ENCODE measurements at places on chromosomes 4 and X.

DNA sequence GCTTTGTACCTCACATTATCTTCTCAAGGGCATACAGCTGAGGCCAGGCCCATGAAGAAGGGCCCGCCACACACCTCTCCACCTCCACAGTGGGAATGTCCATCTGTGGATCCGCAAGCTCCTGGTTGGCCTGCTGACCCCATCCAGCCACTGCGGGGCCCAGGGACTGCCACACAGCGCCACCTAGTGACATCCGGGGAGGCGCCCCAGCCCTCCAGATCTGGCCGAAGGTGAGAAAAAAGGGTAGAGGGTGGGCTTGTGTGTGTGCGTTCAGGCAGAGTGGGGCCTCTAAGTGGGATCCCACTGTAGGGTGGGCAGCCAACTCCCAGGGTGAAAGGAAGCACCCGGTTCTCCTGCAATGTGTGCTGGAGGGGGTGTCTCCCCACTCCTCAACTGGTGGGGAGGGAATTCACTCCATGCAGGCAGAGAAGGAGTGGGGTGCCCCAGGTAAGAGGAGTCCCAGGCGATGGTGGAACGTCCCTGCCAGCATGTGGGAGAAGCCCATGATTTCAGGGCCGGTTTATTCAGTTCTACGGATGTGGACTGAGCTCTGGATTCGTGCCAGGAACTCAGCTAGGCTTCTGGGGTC lies 117.3 kb downstream of the ENPP6 start:
- no peak for DNase-seq

- no peak for DNase-seq
Observed at GRCh38 chr4:40886931-40887763, 137.4 kb downstream of the NSUN7 start.

DNA sequence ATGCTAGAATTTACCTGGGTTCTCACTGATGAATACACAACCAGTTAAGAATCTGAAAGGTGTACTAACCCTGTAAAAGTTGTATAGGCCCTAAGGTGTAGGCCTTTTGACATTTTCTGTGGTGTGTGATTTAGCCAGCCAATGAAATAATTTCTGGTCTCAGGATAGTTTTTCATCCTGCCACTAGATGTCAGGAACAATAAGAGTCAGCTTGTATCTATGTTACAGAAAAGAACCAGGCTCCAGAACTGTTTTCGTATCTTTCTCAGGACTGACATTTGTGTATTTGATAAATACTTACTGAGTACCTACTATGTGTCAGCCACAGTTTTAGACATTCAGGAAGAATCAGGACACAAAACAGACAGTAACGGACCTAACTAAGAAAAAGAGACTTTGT lies 673.6 kb upstream of the TENM3 start:
- DNase-seq, result peak; percentile 10

- peak; percentile 48 for DNase-seq
Observed at GRCh38 chrX:24494647-24495075, 29.6 kb downstream of the PDK3 start.

- DNase-seq, result no peak
Observed at GRCh38 chrX:129743821-129744220, 5.0 kb downstream of the XPNPEP2 start.

- DNase-seq, result no peak
Observed at GRCh38 chr4:78355306-78355705, 196.3 kb upstream of the ANXA3 start.

GRCh38 chr4:141575884-141576283 lies 60.5 kb upstream of the IL15 start:
- DNase-seq, result no peak

GRCh38 chr4:108717386-108717785 lies 45.5 kb downstream of the ETNPPL start:
- no peak for DNase-seq

DNA sequence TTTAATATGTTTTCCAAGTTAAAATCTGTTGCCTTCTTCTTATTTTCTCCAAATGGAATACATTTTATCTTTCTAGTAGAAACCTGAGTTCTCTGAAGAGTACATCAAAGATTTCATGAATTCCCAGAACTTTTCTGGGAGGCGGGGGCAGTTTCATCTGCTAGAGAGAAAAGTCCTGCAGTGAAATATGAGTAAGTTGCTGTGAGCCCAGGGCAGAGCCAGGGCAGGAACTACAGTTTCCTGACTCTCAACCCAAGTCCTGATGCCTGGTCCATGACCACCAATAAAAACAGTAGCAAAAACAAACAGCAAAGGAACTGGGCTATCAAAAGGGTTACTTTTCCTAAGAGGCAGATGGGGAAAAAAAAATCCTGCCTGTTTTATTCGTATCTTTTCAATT lies 239.4 kb upstream of the CTSO start:
- no peak for DNase-seq

DNA sequence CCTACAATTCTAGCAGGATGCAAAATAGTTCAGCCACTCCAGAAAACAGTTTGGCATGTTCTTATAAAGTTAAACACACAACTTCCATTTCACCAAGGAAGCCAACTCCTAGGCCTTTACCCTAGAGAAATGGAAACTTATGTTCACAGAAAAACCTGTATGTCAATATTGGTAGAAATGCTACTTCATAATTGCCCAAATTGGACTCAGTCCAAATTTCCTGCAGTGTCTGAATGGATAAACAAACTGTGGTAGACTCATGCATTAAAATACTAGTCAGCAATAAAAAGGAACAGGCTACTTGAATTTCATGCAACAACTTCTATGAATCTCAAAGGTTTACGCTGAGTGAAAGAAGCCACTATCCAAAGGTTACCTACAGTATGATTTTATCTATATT lies 1738.8 kb upstream of the IGFBP7 start:
- no peak for DNase-seq

GRCh38 chrX:23786268-23786815 lies 3.4 kb downstream of the SAT1 start:
- DNase-seq, result no peak

DNA sequence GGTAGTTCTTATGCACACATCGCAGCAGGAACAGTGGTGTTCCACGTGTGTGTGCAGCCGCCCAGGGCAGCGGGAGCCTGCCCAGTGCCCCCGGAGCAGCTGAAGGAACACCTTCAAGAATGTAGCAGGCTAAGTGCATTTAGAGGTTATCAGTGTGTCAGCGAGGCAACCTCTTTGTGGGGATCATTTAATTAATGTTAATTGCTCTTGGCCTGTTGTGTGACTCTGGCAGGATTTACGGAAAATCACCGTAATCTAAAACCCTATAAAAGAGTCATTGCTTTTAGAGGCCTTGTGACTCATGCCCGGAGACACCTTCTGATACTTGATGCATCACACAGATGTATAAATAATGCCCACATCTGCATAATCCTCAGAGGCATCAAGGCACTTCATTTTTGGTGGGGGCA lies 47.3 kb upstream of the GATB start:
- no peak for DNase-seq

GRCh38 chr4:74570095-74570494 lies 125.2 kb downstream of the AREG start:
- no peak for DNase-seq

- DNase-seq, result no peak
Observed at GRCh38 chr4:4670869-4671268, 129.0 kb upstream of the STX18 start.

DNA sequence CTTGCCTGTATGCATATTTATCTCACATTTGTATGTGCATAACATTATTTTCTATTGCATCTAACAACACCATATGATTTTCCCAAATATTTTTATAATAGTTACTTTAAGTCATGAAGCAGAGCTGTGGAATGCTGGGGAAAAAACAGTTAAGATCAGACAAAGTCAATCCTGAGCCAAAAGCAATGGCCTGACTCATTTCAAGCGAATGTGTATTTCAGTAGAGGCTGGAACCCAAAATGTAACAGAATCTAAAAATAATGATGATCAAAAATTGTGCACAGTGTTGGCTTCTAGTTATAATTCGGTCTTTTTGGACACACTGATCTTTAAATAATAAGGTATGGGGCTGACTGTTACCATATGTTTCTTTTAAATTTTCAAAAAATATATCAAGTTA lies 516.2 kb upstream of the ADGRL3 start:
- DNase-seq, result peak; percentile 60

GRCh38 chrX:98207947-98208346 lies 1324.2 kb downstream of the RPA4 start:
- DNase-seq, result no peak

- no peak for DNase-seq
Observed at GRCh38 chrX:97224148-97224547, 340.4 kb downstream of the RPA4 start.

DNA sequence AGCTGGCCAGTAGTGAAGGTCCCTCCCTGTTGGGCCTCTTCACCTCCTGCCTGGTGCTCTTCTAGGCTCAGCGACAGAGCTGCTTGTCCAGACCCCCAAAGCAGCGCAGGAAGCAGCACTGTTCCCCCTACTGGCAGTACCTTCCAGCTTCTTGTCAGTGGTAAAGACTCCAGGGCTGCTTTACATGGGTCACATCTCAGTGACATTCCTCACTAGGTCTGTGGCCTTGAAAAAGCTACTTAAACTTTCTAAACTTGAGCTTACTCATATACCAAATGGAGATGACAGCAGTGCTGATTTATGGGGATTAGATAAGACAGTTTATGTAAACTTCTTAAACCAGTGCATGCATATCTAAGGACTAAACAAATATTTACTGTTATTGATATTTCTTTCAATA lies 117.3 kb downstream of the FAT4 start:
- no peak for DNase-seq

DNA sequence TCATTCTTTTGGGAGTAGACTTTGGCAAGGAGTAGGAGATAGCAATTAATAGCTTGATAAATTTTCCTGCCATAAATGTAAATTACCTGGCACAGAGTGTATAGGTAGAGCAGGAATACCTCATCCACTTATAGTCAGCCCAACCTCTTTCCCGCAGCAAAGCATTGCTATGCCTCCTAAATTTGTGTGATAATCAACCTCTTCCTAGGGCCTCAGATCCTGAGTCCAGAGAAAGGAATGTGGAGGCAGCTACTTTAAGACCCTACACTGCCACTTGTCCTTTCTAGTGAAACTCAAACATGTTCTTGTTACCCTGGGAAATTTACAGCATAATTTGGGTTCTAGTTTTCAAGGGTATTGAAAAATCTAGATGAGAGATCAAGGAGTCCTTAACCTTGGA lies 919.0 kb downstream of the RAPGEF2 start:
- DNase-seq, result no peak

DNA sequence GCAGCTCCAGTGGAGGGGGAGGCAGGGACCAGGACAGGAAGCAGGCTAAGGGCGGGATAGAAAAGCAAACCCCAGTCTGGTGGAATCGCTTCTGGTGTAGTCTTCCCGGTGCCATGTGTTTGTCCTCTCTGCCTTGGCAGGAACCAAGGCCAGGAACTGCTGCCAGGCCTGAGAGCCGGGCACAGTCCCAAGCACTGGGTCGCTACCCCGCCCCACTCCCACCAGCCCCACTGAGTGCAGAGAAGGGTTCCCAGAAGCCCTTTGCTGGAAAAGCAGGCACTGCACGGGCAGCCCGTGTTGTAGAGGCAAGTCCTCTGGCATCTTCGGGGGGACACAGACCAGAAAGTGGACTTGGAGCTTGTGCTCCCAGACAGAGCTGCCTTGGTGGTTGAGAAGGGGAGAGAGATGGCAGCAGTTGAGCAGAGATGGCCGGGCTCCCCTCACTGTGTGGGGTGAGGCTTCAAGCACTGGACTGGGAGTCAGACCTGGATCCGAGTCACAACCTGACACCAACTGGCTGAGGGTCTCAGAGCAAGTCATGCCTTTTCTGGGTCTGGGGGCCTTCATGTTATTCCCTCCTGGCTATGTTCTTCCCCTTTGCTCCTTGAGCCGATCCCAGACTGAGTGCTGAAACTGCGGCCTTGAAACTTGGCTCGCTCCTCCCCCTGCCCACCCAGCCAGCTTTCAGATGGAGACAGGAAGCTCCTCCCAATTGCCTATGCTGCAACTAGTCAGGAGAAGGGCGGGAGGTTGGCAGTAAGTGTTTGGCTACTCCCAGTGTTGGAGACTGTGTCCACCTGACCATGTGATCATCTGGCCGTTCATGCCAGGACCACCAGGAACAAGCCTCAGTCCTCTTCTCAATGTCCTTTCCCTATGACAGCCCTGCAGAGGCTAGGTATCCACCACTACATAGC lies 59.7 kb upstream of the MTM1 start:
- no peak for DNase-seq

GRCh38 chr4:1156069-1156468 lies 16.3 kb downstream of the SPON2 start:
- DNase-seq, result no peak

DNA sequence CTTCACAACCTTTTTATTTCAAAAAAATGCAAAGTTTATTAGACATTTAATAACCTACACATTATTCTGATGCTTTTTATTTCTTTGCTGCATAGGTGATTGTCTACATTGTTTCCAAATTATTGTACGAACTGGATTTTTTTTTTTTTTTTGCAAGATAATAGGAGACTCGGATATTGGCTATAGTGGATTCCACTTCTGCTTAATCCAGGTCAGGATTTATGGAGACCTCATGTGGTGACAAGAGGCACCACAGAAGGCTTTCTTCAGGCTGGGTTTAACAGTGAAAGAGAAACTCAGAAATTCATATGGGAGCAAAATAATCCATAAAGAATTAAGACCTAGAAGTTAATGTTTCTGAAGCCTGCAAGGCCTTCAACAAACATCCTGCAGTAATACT lies 2.4 kb upstream of the SLIT2 start:
- no peak for DNase-seq

- DNase-seq, result no peak
Observed at GRCh38 chr4:62619971-62620370, 1419.8 kb downstream of the ADGRL3 start.

GRCh38 chrX:31893525-31893924 lies 821.7 kb upstream of the FTHL17 start:
- DNase-seq, result no peak

- no peak for DNase-seq
Observed at GRCh38 chr4:111890412-111890811, 254.8 kb upstream of the FAM241A start.

DNA sequence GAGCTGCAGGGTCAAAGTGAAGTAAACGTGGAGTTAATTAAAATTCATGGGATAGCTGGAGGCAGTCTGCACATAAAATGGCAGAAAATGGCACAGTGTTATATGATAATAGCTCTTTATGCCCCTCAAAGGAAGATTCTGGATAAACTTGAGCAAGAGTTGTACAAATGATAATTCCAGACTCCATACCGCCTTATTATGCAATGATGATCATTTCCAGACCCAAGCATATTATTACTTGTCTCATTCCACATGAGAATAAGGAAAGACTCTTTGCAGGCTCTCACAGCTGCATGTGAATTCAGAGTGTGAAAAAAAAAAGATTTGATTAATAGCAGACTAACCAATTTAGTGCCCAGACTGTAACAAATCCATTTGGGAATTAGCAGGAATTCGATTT lies 105.4 kb downstream of the STK32B start:
- DNase-seq, result no peak

- no peak for DNase-seq
Observed at GRCh38 chrX:75957107-75957610, 172.1 kb upstream of the MAGEE2 start.

DNA sequence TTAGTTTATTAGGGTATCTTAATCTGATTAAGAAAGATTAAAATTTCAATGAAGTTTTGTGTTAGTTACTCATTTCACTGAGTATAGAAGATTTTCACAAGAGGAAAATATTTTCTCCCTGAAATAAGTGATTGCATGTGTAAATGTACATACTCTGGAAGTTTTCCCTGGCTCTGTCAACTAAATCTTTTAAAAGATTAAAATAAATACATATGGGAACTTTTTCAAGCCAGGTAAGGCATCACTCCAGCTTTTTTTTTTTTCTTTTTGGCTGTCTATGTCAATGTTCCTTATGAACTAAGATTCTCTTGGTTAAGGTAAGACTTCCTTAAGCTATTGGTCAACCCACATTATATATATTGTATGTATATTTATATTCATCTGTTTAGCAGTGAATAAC lies 117.6 kb downstream of the CBR4 start:
- no peak for DNase-seq
